LoVo (cell line): ENCODE measurements at places on chromosomes 6 and 20.

DNA sequence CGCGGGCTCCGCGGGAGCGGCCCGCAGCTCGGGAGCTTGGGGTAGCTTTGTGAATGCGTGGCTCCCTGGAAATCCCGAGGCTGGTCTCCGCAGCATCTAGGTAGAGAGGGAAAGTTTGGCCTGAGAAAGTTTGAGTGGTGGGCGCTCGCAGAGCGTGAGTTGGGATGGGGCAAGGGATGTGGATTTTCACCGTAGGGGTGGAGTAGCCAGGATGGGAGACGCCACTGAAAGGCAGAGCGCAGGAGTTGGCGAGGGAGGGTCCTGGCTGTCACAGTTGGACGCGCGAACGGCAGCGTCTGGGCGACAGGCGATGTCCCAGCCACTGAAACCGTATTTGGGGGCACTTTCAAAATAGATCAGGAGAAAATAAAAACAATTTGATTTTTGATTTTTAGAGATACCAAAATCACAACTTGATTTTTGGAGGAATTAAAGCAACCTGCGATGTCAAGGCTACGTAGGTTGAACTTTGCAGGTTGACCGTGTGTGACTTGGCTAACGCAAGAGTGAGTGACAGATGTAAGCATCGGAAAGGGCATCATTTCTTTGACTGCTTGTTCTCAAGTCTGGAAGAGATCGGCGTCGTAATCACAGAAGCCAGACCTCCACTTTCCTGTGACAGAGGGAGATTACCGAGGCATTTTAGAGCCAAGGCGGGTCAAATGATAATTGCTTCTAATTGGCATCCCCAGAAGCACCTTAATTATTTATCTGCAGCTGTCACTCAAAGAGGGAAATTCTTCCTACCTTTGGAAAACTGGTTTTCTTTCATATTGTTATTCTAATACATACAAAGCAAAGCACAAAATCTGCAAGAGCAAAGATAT is 646 bp downstream of the HEY2 start:
- DNase-seq, result no peak

DNA sequence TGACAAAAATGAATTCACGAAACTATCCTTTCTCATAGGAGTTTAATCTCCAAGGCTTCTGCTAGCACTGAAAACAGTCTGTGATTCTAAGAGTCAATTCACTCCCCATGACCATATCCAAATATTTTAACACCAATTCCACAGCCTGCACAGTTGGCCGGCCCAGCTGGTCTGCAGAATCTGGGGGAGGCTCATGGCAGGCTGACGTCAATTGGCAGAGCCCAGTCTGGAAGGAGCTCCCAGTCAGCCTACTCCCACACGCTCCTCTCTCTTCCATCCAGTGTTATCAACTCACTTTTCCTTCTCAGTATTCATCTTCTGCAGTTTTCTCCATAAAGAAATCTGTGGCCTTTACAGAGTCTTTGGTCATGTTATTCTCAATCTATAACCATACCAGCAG is 111.0 kb downstream of the TBXT start:
- DNase-seq, result no peak

GRCh38 chr20:57332105-57333089 is 2.8 kb downstream of the SPO11 start:
- peak; percentile 33 for DNase-seq

DNA sequence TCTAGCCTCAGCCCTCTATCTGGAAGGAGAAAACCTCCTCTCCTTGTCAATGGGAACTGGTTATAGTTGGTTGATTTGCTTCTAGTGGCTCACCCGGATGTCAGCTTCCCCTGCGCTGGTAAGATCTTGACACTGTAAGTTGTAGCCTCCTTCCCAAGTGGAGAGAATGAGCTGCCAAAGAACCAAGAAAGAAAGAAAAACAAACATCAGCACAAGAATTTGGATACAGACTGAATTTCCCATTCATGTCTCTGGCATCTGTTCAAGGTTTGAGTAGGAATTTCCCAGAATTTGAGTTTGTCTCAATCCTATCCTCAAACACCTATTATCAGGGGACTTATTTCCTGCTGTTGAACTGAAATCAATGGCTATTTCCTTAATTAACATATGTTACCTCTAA is 44.1 kb downstream of the ELOVL2 start:
- DNase-seq, result no peak

DNA sequence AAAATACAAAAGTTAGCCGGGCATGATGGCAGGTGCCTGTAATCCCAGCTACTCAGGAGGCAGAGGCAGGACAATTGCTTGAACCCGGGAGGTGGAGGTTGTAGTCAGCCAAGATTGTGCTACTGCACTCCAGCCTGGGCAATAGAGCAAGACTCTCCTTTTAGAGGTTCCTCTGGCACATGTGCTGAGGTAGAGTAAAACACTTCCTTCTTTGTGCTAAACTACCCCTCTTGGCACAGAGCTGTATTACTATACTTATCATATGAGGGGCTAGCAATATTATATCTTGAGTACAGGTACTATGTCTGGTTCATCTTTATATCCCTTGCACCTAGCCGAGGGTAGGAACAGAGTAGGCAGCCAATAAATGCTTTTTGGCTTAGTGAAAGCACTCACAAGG is 40.2 kb upstream of the SAMHD1 start:
- DNase-seq, result no peak

DNA sequence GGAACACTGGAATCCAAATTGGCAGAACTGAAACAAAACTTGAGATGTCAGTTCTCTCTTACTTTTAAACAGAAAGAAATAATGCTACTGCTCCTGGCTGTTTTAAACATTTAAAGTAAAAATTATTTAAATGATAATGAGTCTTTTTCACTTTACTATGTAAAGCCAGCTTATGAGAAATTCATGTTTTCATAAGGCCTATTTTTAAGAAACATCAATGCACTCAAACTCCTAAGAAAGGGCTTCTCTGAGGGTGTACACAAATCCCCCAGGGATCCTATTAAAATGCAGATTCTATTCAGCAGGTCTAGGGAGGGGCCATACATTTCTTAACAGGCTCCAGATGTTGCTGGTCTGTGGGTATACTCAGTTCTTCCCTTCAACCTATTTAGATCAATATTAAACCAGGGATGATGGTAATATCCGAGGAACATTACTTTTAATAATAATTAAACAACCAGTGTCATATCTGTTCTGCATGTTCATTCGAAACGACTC is 2.3 kb downstream of the FERMT1 start:
- DNase-seq, result no peak

GRCh38 chr6:41577356-41578216 is 31.4 kb downstream of the FOXP4 start:
- DNase-seq, result no peak

DNA sequence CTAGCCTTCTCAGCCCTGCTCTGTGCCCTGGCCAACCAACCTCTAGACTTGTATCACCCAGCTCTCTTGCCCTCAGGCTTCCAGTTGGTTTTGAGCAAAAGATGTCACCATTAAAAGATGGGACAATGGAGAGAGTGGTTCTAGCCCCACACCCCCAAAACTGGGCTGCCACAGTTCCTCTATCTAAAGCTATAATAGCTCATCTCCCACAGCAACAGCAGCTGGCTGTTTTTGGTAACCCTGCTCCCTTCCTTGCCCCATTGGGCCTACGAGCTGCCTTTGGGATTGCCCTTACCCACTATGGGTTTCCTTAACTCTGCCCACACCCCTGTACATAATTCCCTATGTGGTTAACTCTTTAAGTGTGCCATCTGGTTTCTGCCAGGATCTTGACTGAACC is 7.6 kb upstream of the SRSF3 start:
- DNase-seq, result no peak

DNA sequence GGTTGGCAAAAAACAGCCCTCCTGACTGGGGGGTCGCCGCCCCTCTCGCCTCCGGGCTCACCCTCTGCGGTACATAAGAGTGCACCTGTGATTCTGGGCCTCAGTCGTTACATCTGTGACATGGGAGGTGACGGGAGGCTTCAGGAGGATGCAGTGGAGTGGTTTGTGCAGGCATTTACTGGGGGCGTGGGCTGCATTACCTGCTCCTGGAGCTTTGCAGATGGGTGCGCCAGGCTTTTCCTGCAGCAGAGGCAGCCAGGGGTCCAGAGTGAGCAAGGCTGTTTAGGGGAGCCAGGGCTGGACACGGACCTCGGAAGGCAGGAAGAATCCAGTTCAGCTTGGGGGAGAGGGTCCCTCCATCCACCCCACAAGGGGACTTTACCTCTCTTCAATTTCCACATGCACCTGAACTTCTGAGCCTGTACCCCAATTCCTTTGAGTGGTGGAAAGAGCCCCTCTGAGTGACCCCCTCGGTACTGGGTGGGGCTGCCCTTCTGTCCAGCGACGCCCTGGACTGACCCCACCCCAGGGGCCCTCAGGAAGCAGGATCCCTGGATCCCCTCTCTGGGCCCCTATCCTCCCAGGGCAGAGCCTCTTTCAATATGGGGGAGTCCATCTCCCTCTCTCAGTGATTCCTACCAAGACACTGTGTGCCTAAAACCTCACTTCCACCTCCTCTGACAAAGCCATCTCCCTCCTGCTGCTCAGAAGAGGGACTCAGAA is 134.0 kb downstream of the TAF4 start:
- DNase-seq, result no peak

DNA sequence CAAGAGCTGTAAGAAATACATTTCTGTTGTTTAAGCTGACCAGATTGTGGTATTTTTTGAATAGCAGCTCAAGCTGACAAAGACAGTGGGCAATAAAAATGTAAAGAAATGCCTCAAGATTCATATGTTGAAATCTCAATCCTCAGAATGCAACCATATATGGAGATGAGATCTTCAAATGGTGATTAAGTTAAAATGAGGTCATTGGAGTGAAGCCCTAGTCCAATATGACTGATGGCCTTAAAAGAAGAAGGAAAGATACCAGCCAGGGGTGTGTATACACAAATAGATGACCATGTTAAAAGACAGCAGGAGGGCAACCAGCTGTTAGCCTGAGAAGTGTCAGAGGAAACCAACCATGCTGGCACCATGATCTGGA is 7.1 kb upstream of the DDO start:
- no peak for DNase-seq

DNA sequence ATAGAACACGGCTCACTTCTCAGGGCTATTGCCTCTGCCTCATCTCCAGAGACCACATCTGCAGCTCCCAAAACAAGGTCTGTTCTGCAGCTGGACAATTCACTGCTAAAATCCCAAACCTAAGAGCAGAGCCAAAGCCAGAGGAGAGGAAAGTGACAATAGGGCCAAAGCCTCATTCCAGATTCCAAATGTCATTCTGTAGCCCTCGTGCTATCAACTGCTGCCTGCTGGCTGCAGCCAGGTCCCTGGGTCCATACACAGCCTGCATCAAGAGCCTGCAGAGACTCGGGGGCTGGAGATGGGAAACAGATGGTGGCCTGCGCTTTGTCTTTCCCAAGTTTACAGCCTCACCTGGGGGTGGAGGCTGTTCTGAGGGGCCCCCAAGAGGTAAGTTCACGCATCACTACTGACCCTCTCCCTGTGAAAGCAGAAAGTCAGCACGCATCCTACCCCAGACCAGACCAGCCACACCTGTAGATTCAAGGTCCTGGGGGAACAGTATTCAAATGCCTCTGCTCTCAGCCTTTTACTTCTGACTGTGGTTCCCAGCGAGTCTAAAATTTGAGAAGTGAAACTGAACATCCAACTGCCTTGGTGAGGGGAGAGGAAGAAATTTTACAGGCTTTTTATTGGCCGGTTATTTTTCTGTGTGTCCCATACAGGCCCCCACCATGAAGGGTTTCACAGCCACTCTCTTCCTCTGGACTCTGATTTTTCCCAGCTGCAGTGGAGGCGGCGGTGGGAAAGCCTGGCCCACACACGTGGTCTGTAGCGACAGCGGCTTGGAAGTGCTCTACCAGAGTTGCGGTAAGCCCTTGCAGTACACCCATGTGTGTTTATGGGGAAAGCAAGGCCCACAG is at the start of gene LY86:
Gene LY86 (plus strand): TSS at position 657 of the 860 bp plus-strand sequence. CDS start 15 bp downstream, at position 672.
- DNase-seq, result no peak

DNA sequence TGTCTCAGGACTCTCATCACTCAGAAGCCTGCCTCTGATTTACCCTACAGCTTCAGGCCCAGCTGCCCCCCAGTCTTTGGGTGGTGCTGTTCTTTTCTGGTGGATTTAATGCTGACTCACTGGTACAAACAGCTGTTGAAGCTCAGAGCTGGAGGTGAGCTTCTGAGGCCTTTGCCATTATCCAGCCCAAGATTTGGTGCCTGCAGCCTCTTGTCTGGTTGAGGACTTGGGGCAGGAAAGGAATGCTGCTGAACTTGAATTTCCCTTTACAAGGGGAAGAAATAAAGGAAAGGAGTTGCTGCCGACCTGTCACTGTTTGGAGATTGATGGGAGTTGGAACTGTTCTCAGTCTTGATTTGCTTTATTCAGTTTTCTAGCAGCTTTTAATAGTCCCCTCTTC is 19.8 kb downstream of the ABCF1 start:
- no peak for DNase-seq

GRCh38 chr20:48719598-48720255 is 108.1 kb downstream of the PREX1 start:
- no peak for DNase-seq

- DNase-seq, result no peak
Observed at GRCh38 chr6:75281653-75282052, 2.9 kb downstream of the TMEM30A start.

GRCh38 chr6:71558974-71559373 is 270.4 kb downstream of the OGFRL1 start:
- no peak for DNase-seq

- peak; percentile 79 for DNase-seq
Observed at GRCh38 chr6:53171605-53172467, 23.2 kb upstream of the GCM1 start.

DNA sequence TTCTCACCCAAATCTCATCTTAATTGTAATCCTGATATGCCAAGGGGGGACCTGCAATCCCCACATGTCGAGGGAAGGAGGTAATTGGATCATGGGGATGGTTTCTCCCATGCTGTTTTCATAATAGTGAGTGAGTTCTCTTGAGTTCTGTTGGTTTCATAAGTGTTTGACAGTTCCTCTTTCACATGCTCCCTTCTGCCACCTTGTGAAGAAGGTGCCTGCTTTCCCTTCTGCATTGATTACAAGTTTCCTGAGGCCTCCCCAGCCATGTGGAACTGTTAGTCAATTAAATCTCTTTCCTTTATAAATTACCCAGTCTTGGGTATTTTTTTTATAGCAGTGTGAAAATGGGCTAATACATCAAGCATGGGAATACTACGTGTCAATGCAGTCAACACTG is 925.0 kb upstream of the MAN1A1 start:
- no peak for DNase-seq

- no peak for DNase-seq
Observed at GRCh38 chr6:8435845-8436168, 462 bp upstream of the SLC35B3 start.

DNA sequence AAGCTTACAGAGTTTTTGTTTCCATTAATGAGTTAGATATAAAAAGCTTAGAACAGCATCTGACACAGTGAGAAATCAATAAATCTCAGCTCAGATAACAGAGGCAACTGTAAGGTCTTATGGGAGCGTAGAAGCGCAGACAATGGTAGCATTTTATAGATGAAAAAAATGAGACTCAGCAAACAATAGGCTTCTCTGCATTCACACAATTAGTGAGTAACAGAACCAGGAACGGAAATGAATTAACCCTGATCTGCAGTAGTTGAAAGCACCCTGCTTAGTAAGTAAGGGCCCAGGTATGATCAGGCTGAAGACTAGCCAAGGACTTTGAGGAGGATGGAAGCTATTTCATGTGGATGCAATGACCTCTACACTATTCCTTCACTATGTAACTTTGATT is 147.2 kb upstream of the EYA4 start:
- no peak for DNase-seq

GRCh38 chr6:15335385-15335784 is 89.5 kb downstream of the JARID2 start:
- no peak for DNase-seq
